ENCODE measurements at places on chromosomes 5 and 9. TPM values are rescaled to one million over a fixed set of nuclear protein-coding genes. Genes with fewer than 3 reads are reported as not detected.

The SPATA31D4 gene
- not detected for total RNA-seq

The FCHO2 gene
- total RNA-seq, result 24.1 TPM

GRCh38 chr5:30112867-30113266 is 1080.6 kb upstream of the CDH6 start:
- DNase-seq, result no peak
- H3K27ac ChIP-seq, result no peak overlapping the region
- no peaks in the 10 kb centered on the region for H3K4me1 ChIP-seq

The SARDH gene
- 0.87 TPM for total RNA-seq

GRCh38 chr9:78130004-78130403 is 98.4 kb upstream of the GNAQ start:
- H3K4me3 ChIP-seq, result no peak overlapping the region
- H3K27ac ChIP-seq, result no peak overlapping the region
- no peaks in the 10 kb centered on the region for H3K27me3 ChIP-seq
- H3K36me3 ChIP-seq, result no peaks in the 10 kb centered on the region
- no peak for DNase-seq
- H3K4me1 ChIP-seq, result no peaks in the 10 kb centered on the region

GRCh38 chr5:93395010-93395409 is 186.0 kb downstream of the NR2F1-AS1 start:
- DNase-seq, result no peak
- H3K27ac ChIP-seq, result no peak overlapping the region
- no peak overlapping the region for H3K4me3 ChIP-seq
- H3K36me3 ChIP-seq, result no peaks in the 10 kb centered on the region
- no peaks in the 10 kb centered on the region for H3K4me1 ChIP-seq

DNA sequence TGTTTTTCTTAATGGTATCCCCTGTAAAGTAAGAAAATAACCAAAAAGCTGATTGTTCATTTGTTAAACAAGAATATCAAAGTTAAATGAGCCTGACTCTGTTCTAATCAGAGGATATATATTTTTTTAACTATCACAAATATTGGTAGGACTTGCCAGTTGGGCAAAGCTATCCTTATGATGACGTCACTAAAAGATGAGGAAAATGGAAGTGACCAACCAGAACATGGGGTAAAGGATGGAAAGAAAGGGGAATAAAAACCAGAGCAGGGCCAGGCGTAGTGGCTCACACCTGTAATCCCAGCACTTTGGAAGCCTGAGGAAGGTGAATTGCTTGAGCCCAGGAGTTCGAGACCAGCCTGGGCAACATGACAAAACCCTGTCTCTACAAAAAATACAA is 811.6 kb upstream of the DMAC1 start:
- DNase-seq, result no peak
- no peaks in the 10 kb centered on the region for H3K27me3 ChIP-seq
